ENCODE measurements at places on chromosomes 12 and 14.
A peak's percentile ranks its signal among the peaks of the same experiment; 100 is the strongest.

DNA sequence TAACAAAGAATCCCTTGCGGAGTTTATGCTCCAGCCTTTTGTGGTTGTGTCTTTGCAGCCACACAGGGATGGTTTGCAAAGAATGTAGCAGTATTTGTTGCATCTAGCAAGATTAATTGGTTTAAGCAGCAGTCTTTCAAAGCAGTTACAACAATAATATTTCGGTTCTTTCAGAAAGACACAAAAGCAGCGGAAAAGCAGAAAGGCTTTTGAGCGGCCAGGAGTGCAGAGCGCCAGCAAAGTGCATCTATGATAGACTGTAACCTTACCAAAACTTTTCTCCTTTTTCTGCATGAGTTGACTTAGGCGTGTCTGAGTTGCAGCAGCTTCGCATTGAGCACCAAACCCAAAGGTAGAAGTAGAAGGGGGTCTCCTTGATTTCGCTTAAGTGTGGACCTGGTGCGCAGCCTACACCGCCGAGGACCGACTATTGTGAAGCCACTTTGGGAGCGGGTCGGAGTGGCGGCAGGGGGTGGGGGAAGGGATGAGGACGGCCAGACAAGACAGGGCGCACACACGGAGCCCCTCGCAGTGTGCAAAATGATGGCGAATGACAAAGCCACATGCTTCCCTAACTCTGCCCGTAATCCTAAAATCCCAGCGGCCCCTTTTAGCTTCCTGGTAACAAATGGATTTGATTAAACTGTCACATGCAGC lies 1.2 kb downstream of the LMO3 start:
- DNase-seq = no peak

GRCh38 chr12:71865166-71865713 lies 25.7 kb downstream of the TBC1D15 start:
- peak; percentile 18 for DNase-seq

- no peak for DNase-seq
These were observed 18.9 kb upstream of the CFL2 start for GRCh38 chr14:34733245-34733644.

GRCh38 chr14:69247676-69248440 lies 12.1 kb upstream of the GALNT16 start:
- DNase-seq = no peak

GRCh38 chr14:103434868-103435442 lies 49.7 kb downstream of the MARK3 start:
- no peak for DNase-seq

- peak; percentile 70 for DNase-seq
These were observed 92.1 kb downstream of the LRRC74A start for GRCh38 chr14:76918256-76918781.

- DNase-seq = no peak
These were observed 340.6 kb upstream of the TBX3 start for GRCh38 chr12:115024531-115024930.

- peak; percentile 53 for DNase-seq
These were observed 61.4 kb upstream of the MANSC4 start for GRCh38 chr12:27841392-27841882.

DNA sequence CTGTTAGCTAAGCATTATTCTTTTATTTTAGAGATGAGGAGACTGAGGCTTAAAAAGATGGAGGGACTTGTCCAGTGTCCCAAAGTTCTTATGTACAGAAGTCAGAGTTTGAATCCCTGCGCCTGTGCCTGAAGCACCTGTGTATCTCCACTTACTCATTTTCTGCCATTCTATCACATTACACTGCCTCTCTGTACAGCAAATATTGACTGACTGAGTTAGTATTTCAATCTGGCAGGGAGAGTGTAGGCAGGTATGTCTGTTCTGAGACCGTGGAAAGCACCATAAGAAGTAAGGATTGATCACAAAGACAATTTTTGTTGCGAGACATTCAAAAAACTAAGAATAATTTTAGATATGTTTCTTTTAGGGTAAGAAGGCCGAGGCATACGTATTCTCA lies 162.7 kb downstream of the KITLG start:
- no peak for DNase-seq

GRCh38 chr14:51479584-51480325 lies 172.0 kb upstream of the FRMD6 start:
- no peak for DNase-seq

DNA sequence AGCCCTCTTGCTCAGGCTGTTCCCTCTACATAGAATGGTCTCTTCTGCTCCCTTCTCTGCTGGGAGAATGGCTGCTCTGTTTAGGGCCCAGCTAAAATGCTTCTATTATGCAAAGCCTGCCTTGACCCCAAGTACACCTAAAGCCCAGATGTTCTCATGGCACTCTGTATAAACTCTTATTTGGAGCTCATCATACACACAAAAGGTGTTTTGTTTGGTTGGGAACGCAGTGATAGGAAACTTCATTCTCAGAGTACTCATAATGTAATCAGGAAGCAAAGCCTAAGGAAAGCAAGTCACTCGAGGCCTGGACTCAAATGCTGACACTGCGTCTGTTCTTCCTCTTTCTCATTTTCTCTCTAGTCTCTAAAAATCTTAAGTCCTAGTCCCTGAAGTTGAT lies 38.2 kb upstream of the SYCP3 start:
- DNase-seq = no peak

GRCh38 chr12:75938189-75938588 lies 93.4 kb downstream of the PHLDA1 start:
- DNase-seq = no peak

DNA sequence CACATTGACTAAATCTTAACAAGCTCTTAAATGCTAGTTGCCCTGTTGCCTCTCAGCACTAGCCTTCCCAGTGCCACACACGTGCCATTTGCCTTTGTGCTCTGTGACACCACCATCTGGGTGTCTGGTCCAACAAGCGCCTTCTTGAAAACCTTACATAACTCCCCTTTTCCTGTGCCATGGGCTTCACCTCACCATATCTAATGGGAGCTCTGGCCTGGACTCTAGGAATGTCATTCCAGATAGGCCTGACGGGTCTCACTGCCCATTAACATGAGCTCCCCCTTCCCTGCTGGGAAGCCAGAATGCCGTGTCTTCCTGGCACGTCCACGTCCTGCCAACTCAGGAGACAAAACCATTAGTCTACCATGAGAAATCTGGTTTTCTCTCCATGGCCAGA lies 24.4 kb downstream of the SSPN start:
- no peak for DNase-seq

- no peak for DNase-seq
These were observed 121.6 kb downstream of the GPR135 start for GRCh38 chr14:59343585-59343984.

- no peak for DNase-seq
These were observed 50.1 kb upstream of the RTRAF start for GRCh38 chr14:51939226-51939625.

DNA sequence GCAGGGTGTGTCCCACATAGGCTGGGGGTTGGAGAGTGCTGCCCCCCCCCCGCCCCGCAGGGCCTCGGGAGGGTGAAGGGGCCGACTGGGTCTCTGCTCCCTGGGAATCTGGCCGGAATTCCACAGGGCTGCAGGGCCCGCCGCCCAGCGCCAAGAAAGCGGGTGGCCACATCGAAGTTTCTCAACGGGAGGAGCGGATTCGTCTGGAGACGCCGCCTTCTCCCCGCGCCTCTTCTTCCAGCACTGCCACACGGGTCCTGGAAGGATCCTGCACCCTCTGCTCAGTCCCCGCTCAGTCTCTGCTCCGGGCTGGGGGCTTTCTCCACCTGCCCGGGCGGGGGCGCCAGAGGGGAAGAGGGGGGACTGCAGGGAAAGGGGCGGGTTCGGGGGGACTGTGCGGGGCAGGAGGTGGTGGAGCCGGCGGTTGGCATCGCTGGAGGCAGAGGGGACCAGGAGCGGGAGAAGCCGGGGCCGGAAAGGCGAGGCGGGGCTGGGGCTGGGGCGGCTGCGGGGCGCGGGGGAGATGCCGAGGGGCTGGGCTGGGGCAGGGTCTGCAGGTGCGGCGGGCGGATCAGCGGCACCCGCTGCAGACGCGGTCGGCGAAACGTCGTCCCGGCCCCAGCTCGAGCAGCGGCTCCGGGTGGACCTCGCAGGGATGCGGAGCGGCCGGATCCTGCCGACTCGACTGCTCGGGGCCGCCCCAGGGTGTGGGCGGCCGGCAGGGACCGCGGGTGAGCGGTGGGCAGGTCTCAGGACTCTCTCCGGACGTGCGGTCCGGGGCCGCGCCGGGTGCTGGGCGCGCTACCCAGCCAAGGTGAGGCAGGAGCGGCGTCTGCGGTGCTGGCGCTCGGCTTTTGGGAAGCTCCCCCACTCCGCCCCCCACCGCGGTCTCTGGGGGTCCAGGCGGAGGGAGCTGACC lies 811.4 kb upstream of the TMEM132C start:
- DNase-seq = no peak

DNA sequence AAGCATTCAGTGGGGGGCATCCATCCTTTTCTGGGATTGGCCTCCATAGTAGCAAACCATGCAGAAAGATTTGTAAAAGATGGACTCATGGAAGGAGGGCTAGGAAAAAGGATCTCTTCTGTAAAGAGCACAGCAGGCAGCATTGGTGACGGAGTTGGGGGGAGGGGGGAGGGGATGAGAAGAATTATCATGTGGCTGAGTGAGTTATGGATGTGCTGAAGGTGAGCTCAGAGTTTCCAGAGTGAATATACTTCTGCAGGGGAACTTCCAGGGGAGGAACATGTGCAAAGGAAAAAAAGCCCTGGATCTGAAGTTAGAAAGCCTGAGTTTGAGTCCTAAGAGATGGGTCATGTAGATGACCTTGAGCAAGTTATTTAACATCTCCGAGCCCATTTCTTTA lies 3.9 kb upstream of the B4GALNT3 start:
- no peak for DNase-seq
